ENCODE measurements at places on chromosomes 3 and 15.

GRCh38 chr3:40631341-40631995 is 106.7 kb downstream of the ZNF621 start:
- no peak for DNase-seq

- no peak for DNase-seq
These were observed 30.6 kb downstream of the PTX3 start for GRCh38 chr3:157467200-157467599.

GRCh38 chr3:32954506-32954905 is 3.1 kb downstream of the CCR4 start:
- no peak for DNase-seq

DNA sequence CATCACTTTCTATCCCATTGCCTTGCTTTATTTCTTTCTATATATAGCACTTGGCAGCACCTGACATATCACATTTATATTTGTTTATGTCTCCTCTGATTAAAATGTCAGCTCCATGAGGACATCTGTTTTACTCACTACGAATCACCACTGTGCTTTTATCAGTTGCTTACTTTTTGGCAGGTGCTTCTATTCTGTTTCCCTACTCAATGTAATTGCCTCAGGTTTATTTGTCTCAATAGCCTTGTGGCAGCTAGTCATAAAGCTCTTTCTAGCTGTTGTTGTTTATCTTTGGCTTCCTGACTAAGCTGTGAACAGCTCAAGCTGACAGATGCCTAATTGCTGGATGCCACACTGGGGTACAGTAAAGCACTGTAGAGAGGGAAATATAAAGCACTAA is 85.5 kb downstream of the VPS13C start:
- DNase-seq, result no peak

DNA sequence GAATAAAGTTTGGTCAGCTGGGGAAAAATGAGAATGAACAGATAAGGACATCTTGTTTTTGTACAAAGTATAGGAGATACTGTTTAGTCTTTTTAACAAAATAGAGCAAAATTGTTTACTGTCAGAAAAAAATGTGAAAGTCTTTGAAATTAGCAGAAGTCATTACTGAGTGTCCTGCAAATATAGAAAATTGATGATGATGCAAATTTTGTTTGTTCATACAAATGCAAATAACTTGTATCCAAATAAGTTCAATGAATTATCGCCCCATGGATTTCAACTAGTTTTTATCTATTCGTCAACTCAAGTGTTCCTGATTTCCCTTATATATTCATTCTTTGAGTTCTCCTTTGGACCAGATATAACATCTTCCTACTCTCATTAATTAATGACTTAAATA is 378.0 kb upstream of the SGO1 start:
- no peak for DNase-seq

Measured in stimulated activated CD4-positive, alpha-beta T cell treated with anti-CD3 and anti-CD28 coated beads, Interleukin-15, amount 100 ng/mL, for 1 hour (primary cell).